MCF 10A (cell line): ENCODE measurements at places on chromosomes 5 and 9. TPM values are rescaled to one million over a fixed set of nuclear protein-coding genes. Genes with fewer than 3 reads are reported as not detected.

ADGRD2 gene
- total RNA-seq: not detected in 2 replicates

GRCh38 chr9:91376239-91376638 lies 14.5 kb upstream of the AUH start:
- no peaks in the 10 kb centered on the region for H3K4me1 ChIP-seq
- no peaks in the 10 kb centered on the region for H3K36me3 ChIP-seq
- H3K27me3 ChIP-seq: no peaks in the 10 kb centered on the region
- no peak overlapping the region for H3K27ac ChIP-seq
- no peak for DNase-seq

DNA sequence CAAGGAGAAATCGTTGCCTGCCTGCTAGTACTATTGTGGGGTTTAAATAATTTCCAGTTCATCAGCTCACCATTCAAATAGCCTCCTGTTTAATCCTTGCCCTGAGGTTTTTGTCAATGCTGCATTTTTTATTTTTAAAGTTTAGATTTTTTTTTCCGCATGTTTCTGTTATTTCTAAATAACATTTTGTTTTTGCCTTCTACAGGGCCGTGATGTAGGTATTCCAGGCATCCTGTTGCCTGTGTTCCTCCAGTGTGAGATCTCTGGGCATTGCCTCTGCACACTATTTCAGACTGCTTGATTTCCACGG lies 124.3 kb downstream of the HSD17B3 start:
- H3K4me1 ChIP-seq: no peaks in the 10 kb centered on the region
- no peak overlapping the region for H3K27ac ChIP-seq
- no peak overlapping the region for H3K4me3 ChIP-seq
- no peaks in the 10 kb centered on the region for H3K36me3 ChIP-seq

CDH10 gene
- total RNA-seq: 0.33 and 0.39 TPM in 2 replicates

- H3K4me3 ChIP-seq: peak overlapping the region; percentile 4
- peak overlapping the region; percentile 47 for H3K27ac ChIP-seq
- peaks cover 40% of the 10 kb centered on the region for H3K4me1 ChIP-seq
- H3K27me3 ChIP-seq: no peaks in the 10 kb centered on the region
Observed at GRCh38 chr9:107389617-107390071, 99.9 kb downstream of the KLF4 start.
